Islet precursor cell (in vitro differentiated cells): ENCODE measurements at places on chromosomes 7 and 10.

DNA sequence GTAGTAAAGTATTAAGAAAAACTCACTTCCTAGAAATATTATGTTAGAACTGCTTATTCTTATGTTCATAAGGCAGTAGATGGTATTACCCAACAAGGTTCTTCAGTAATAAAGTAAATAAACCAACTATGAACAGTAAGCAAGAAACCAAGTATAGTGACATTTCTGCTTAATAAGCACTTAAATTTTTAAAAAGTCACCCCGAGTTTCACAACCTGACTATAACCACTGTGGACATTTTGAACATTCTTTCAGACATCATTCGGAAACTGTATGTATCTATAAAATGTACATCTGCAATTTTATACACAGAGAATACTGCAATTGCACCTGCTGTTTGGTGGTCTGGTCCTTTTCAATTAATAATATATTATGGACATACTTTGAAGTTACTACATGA lies 1073.6 kb downstream of the XPNPEP1 start:
- no peak for DNase-seq

GRCh38 chr10:51699145-51699474 lies 285 bp downstream of the CSTF2T start:
- no peak for DNase-seq

- no peak for DNase-seq
Measured at GRCh38 chr7:38199782-38200181, 21.7 kb downstream of the STARD3NL start.

DNA sequence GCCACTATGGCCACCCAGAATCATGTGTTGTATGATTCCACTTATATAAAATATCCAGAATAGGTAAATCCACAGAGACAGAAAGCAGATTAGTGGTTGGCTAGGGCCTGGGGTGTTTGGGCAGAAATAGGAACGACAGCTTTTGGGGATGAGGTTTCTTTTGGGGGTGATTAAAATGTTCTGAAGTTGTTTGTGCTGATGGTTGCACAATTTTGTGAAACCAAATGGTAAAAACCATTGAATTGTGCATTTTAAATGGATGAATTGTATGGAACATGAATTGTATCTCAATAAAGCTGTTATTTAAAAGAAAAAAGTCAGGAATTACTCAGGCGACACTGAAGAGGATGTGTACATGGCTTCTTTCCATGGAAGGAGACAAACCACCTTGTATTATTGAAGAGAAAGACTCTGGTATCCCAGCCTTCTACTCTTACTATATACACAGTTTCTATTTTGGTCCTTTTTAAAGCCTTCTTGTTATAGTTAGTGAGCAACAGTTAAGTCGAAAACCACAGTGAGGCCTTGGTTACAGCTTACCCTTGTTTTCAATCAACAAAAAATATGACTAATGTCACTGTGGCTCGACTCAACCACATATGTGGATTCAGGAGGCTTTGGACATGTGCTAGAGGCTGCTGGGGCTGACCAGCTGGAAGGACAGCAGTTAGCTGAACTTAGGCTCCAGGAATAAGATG lies 57.1 kb upstream of the KMT2E start:
- no peak for DNase-seq

- DNase-seq, result no peak
Measured at GRCh38 chr10:29546773-29547313, 87.9 kb downstream of the SVIL start.

GRCh38 chr10:24444337-24444736 lies 235.4 kb downstream of the KIAA1217 start:
- no peak for DNase-seq
